Stimulated activated CD4-positive, alpha-beta T cell treated with anti-CD3 and anti-CD28 coated beads, Interleukin-2, amount 100 ng/mL, for 4 hours (primary cell): ENCODE measurements at places on chromosomes 2 and 18.

- no peak for DNase-seq
Measured at GRCh38 chr2:20438334-20439192, 8.3 kb upstream of the RHOB start.

GRCh38 chr2:118320658-118321057 is 232.4 kb downstream of the INSIG2 start:
- DNase-seq, result no peak

DNA sequence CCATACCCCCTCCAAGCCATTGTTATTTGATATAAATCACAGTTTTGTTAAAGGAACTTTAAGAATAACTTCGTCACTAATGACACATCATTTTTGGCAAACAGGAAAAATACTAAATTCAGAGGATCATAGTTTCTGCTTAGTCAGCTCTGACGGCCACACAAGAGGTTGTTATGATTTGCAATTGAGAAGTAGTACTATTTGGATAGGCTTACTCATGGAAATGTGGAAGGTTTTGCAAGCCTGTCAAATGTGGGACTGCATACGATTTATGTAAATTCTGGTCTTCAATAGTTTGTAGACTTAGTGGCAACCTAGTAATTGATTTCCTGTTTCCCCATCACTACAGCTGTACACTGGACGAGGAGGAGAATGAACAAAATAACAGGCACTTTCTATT is 108.1 kb downstream of the ARHGEF33 start:
- no peak for DNase-seq

- no peak for DNase-seq
Measured at GRCh38 chr2:191360918-191361317, 115.7 kb downstream of the MYO1B start.

DNA sequence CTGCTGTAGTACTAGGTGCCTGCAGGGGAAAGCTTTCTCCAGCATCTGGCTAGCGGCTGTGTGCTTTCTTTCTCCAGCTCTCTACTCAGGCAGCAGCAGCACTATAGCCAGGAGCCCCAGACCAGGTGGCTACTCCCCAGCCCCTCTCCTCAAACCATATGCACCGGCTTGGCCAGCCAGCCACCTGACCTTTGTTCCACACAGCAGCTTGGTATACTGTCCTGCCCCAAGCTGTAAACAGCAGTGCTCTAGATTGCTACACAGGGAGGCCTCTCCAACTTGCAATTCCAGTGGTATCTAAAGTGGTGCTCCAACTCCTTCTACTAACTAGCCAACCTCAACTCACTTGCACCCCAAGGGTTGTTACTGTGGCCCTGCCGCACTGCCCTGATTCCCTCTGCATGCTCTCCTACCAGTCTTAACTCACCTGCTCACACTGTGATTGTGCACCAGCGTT is 19.6 kb downstream of the LDAH start:
- no peak for DNase-seq

- DNase-seq, result no peak
Measured at GRCh38 chr2:25265802-25266201, 75.9 kb downstream of the DNMT3A start.

DNA sequence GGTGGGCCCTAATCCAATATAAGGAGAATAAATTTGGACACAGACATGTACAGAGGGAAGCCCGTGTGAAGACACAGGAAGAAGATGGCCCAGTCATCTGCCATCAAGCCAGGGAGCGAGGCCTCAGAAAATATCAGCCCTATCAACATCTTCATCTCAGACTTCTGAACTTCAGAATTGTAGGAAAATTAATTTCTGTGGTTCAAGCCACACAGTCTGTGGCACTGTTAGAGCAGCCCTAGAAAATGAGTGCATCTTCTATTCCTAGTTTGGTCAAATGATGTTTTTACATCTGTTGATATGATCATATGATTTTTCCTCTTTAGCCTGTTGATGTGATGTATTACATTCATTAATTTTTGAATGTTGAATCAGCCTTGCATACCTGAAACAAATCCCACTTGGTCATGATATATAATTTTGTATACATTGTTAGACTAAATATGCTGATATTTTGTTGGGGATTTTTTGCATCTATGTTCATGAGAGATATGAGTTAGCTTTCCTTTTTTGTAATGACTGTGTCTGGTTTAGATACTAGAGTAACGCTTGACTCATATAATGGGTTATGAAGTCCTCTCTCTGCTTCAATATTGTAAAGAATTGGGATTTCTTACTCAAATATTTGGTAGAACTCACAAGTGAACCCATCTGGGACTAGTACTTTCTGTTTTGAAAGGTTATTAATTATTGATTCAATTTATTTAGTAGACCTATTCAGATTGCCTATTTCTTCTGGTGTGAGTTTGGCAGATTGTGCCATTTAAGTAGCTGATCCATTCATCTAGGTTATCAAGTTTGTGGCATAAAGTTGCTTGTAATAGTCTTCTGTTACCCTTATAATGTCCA is 451.4 kb downstream of the EIPR1 start:
- no peak for DNase-seq

DNA sequence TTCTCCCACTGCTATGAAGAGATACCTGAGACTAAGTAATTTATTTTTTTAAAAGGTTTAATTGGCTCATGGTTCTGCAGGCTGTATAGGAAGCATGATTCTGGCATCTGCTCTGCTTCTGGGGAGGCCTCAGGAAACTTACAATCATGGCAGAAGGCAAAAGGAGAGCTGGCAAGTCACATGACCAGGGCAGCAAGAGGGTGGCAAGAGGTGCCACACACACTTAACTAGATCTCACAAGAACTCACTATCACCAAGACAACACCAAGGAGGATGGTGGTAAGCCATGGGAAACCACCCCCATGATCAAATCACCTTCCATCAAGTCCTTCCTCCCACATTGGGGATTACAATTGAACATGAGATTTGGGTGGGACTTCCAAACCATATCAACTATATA is 38.3 kb downstream of the SP3 start:
- no peak for DNase-seq

GRCh38 chr2:189534854-189535832 is 45.4 kb downstream of the SLC40A1 start:
- DNase-seq, result no peak

GRCh38 chr18:75531212-75531850 is 103.8 kb upstream of the SMIM21 start:
- DNase-seq, result no peak

GRCh38 chr18:3623769-3624545 is 174.0 kb downstream of the TGIF1 start:
- DNase-seq, result no peak

DNA sequence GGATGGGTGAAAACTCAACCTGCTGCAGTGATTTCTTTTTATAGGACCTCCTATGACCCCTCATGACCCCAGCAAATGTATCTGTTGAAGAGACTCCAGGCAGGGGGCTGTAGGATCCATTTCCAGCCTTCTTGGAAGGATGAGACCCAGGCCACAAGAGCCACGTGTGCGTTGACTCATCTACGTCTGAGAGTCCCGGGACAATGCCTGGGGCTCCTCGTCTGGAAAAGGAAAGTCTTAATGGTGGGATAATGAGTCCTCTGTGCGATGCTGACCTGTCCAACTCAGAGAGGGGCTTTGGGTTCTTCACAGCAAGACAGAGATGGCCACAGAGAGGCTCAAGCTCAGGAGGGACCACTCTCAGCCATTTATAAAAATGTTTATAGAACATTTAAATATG is 80.8 kb downstream of the SMIM21 start:
- no peak for DNase-seq

DNA sequence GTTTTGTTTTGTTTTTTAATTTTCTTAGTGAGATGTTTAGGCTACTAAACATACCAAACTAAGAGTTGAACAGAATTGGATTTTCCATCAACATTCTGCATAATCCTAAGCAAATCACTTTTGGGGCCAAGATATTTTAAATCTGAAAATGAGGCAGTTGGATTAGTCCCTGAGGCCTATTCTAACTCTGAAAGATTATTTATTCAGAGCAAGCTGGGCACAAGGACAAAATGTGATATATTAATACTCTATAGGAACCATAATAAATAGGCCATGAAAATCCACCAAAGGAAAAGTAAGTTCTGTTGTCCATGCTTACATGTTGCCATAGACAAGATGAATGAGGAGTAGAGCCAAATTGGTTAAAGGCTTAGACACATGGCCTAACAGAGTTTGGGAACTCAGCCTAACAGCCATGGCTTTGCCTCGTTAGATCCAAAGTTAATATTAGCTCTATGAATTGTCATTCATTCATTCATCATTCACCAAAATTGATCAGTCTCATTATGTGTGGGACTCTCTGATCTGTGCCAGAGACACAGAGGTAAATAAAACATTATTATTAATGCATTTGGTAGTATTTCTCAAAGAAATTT is 183.5 kb downstream of the SCG2 start:
- DNase-seq, result no peak

DNA sequence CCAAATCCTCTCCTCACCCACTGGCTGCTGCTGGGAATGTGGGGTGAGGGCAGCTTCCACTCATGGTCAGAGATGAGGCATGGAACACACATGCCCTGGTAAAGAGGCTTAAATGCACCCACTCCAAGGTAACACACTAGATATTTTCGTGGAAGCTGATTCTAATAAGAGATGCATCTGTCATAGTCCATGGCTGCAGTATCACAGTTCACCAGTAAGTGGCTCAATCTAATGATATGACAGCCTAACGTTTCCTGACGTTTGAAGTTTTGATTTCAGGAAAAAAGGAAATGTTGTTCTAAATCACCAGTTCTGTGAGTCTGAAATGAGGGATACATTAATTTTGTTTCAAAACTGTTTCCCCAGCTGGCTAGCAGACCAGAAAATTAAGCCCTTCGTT is 38.2 kb downstream of the LCT start:
- no peak for DNase-seq

DNA sequence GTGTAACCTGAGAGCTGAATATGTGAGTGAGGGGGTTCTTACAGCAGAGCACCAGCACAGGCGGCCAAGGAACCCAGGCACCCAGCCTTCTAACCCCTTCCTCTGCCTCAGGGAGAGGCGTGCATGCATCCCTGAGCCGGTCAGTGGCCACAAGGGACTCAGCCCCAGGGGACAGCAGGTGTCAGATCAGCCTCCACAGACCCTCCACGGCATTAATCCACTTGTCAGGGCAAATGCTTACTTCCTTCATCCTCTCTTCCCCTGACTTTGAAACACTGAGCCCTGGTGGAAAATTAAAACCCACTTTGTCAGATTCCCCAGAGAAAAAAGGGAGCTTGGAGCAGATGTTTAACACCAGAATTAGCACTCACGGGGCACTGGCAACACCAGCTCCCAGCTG is 60.5 kb upstream of the SMAD2 start:
- DNase-seq, result no peak

DNA sequence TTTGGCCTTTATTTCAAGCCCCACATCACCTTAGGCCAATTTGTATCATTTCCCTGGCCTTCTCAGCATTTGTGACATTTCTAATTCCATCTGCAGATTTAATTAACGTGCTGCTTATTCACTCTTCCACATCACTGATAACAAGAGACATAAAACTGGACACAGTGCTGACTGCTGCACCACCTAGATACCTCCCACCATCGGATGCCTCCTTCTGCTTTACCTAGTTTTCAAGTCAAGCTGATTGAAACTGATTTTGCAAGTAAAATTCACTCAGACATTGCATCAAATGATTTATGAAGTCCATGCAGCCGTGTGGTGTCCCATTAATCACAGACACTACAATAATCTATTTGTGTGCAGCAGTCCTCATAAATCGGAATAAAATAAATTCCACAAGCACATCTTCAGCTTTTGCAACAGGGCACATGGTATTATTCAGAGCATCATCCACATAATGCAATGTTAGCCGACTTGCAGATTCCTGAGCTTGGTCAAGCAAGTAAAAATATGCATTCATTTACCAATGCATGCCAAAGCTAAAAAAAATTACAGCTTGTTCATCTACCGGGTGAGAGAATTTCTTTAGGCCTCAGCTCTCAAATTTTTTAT is 15.9 kb upstream of the CRIM1 start:
- no peak for DNase-seq

DNA sequence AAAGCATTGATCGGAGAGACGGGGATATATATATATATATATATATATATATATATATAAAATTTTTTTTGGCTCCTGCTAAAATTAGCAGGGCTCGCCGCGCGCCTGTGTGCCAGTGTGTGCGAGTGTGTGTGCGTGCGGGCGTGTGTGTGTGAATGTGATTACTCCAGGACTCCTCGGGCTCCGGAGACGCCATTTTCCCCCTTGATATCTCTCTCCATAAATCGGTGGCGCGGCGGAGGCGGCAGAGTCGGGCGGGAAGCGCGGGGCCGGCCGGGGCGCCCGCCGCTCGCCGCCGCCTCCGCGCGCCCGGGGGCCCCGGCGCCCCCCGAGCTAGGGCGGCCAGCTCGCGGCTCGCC is 795 bp upstream of the SETBP1 start:
- no peak for DNase-seq

- no peak for DNase-seq
Measured at GRCh38 chr18:77016936-77017335, 115.6 kb downstream of the MBP start.

GRCh38 chr18:58770601-58771000 is 94.1 kb upstream of the ZNF532 start:
- no peak for DNase-seq

- DNase-seq, result no peak
Measured at GRCh38 chr2:164496881-164497280, 124.4 kb downstream of the GRB14 start.

DNA sequence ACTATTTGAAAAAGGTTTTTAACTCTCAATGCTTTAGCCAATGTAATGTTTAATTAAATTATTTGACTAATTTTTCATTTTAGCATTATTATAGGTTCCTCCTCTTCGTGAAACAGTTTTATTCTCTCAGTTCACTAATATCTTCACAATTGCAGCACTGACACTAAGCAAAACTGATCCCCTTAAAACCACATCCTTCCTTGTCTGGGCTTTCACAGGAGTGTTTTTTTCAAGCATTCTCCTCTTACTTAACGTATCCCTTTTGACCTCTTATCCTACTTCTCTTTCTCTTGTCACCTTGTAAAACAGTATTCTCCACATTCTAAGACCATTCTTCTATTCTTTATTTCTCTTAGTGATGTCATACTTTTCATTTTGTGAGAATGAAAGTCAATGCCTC is 112.8 kb downstream of the DSC3 start:
- no peak for DNase-seq

DNA sequence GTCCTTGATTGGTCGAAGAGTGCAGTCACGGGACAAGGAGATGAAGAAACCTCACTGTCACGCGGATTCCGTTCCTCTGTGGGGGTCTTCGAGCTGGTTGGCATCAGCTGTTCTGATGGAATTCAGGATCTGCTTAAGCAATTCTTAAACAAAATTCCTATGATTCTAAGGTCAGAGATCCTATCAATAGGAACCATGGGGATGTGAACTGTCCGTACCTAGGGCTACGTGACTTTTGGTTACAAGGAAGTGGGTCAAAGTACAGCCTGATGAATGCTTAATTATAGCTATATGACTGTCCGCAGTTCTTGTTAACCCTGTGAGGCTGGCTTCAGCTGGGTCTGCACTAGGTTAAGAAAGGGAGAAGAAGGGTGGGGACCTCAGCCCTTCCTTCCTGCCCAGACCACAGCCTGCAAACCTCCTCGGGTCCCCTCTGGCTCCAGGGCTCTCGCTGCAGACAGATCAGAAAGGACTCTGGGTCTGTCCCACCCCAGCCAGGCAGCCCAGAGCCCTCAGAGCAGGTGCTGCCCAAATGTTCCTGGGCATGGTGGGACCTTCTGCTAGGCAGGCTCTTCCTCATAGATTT is 44.2 kb upstream of the TAF1B start:
- DNase-seq, result no peak

- no peak for DNase-seq
Measured at GRCh38 chr2:181317511-181317910, 139.7 kb upstream of the ITGA4 start.
